ENCODE measurements at places on chromosomes 1 and 21.

- DNase-seq, result no peak
Measured at GRCh38 chr1:3978990-3979325, 78.9 kb upstream of the C1orf174 start.

GRCh38 chr1:168693197-168693871 lies 35.7 kb downstream of the DPT start:
- no peak for DNase-seq

- no peak for DNase-seq
Measured at GRCh38 chr1:221069178-221069903, 190.1 kb downstream of the HLX start.

DNA sequence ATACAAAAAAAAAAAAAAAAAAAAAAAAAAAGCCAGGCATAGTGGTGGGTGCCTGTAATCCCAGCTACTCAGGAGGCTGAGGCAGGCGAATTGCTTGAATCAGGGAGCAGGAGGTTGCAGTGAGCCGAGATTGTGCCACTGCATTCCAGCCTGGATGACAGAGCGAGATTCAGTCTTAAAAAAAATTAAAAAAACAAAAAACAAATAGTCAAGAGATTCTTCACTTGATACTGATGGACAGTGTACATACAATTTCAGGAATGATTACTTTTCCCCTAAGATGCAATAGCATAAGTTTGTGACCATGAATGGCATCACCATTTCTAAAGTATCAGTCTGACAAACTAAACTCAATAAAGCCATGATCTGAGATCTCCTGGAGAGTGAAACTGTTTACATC lies 60.8 kb upstream of the IVNS1ABP start:
- no peak for DNase-seq
